ENCODE measurements at places on chromosomes 16 and 17.

DNA sequence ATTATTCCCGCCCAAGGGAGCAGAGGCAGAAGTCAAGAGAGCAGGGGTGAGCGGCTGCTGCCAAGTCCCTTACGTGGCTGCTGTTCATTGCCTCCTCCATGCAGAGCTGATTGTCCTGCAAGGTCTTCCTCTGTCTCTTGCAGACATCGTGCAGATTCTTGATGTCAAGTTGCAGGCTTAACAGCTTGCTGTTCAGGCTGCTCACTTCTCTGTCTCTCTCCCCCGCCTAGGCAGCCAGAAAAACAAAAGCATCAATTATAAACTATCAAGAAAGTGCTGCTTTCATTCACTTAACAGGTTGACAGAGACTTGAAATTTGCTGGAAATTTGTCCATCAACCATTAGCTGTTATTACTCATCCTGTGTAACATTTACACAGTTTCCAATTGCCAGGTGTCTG is 7.3 kb downstream of the PMFBP1 start:
- no peak for DNase-seq

GRCh38 chr16:87266846-87267245 is 50.3 kb downstream of the C16orf95 start:
- DNase-seq: no peak

GRCh38 chr17:81514739-81515529 is 2.3 kb upstream of the ACTG1 start:
- no peak for DNase-seq

- DNase-seq: no peak
Measured at GRCh38 chr17:34163123-34163522, 92.0 kb upstream of the CCL2 start.

DNA sequence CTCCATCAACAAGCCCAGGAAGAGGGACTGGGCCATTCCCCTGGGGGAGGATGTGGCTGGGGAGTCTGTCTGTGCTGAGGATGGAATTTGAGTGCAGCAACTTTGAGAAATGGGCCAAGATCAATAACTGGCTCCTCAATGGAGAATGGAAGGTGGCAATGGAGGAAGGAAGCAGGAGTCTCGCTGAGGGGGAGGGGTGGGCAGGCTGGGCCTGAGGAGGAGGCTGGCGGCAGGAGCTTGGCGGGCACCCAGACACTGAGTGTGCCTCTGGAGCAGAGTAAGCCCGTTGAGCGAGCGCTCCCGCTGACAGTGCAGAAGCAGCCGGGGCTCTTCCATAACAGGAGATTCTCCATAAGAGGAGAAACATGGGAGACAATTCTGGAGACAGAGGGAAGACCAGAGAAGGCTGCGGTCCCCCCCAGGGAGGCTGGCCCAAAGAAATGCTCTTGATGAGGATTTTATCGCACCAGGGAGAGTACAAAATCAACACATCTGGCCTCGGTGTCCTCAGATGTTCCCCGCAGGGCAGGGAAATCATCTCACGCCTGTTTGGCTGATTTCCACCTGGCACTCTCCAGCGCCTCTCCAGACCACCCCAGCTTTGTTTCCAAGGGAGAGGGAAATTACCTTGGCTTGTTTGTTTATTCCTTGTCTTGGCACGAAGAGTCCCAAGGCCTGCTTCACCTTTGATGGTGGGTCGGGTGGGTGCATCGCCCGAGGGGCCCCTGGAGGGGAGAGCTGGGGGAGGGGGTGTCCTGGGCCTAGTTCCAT is 2.8 kb upstream of the MMP15 start:
- peak; percentile 41 for DNase-seq
